Activated effector memory CD4-positive, alpha-beta T cell treated with anti-CD3 and anti-CD28 coated beads, Interleukin-2, amount 50 U/mL, for 16 hours (primary cell): ENCODE measurements at places on chromosomes 2 and 18.

- no peak for DNase-seq
Measured at GRCh38 chr2:173090973-173091660, 15.5 kb downstream of the MAP3K20 start.

- DNase-seq: no peak
Measured at GRCh38 chr18:62863579-62864001, 148.2 kb downstream of the PHLPP1 start.

GRCh38 chr2:161269111-161269510, 39.1 kb upstream of the PSMD14 start:
- DNase-seq: no peak

- no peak for DNase-seq
Measured at GRCh38 chr2:90207454-90208058, 1516.1 kb downstream of the RPIA start.
